ENCODE measurements at places on chromosomes 12 and 14.

- DNase-seq = no peak
These were observed 342.3 kb downstream of the ZFP36L1 start for GRCh38 chr14:68450391-68451120.

DNA sequence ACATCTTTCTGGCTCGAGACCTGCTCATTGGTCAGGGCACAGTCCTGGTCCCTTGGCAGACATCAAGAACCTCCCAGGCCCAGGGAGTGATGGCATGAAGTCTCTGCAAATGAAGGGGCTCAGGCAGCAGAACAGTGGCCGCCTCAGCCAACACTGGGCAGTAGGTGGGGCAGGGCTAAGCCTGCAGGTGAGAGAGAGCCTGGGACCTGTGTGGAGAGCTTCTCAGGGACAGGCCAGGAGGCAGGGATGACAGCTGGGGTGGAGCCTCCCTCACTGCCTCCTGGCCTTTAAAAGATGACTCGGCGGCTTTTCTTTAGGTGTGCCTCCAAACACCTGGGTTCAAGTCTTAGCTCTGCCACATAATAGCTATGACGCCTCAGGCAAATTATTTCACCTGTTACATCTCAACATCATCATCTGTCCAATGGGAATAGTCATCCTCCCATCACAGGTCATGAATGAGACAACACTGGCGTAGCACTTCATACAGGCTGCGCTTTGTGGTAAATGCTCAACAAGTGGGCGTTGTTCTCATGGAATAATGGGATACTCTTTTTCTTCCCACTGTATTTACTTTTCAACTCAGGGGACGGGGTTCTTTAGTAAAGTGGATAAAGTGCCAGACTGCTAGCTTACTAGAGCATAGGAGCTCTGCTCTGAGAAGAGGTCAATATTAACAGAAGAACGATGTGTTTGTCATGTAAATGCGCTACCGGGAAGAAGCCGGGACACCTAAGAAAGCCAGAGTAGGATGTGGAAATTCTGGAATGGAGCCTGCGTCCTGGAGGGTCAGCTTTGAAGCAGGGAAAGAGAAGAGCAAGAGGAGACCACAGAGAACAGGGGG lies 277.4 kb downstream of the FOXN3 start:
- no peak for DNase-seq

DNA sequence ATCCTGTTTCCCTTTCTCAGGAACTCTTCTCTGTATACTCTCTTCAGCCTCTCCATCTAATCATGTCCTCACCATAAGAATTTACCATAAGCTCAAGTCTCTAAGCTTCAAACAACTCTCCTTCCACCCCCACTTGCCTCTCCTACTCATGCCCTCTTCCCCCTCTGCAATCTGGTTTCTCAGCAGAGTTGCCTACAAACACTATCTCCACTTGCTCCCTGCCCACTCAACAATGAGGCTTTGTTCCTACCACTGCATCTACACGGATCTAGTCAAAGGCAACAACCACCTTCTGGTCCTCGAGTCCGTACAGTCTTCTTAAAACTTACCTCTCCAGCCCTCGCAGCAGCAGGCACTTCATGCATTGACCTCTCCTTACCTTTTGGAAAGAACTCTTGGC lies 17.2 kb upstream of the FBLN5 start:
- no peak for DNase-seq

- no peak for DNase-seq
These were observed 278.7 kb upstream of the PRICKLE1 start for GRCh38 chr12:42868291-42868690.

DNA sequence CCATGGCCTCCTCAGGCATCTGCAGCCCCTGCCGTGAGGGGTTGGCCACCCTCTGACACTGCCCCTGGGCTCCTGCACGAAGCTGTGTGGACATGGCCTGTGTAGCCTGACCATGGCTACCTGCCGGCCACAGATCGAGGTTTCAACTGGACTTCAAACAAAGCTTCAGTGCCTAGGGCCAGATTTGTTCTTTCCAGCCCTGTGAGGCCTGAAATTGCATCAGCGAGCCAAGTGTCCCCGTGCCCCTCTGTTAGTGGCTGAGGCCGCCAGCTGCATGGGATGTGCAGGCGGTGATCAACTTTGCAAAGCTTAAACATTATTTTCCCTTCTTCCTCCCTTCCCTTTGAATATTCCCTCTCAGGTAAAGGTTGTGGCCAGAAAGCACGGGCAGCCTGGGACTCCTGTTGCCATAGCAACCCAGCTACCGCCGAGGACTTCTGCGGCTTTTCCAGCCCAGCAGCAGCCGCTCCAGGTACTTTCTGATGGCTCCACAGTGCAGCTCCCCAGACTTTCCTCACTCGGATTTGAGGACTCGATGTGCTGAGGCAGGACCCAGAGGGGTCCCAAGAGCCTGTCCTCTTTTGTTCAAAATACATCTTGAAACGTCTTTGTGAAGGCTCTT lies 35.8 kb downstream of the DDX51 start:
- DNase-seq = no peak

GRCh38 chr12:132550014-132550802 lies 60.2 kb downstream of the LRCOL1 start:
- no peak for DNase-seq

DNA sequence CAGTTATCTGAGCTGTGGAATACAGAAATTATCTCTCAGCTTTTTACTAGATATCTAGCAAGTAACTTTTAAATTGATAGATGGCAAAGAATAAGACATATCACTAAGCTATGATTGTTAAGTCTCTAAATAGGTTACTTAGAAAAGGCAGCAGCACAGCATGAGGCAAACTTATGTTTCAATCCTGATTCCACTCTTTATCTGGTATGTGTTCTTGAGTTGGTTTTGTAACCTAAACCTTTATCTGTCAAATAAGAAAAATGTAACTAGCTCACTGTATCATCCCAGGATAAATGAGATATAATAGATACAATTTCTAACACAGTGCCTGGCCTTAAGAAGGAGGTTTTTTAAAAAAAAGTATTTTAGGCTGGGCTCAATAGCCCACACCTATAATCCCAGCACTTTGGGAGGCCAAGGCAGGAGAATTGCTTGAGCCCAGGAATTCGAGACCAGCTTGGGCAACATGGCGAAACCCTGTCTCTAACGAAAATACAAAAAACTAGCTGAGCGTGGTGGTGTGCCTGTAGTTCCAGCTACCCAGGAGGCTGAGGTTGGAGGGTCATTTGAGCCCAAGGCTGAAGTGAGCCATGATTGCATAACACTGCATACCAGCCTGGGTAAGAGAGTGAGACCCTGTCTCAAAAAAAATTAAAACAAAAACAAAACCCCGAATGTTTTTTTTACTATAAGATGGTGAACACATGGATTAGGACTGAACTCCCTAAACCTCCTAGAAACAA lies 56.8 kb downstream of the HEATR5A start:
- DNase-seq = no peak

DNA sequence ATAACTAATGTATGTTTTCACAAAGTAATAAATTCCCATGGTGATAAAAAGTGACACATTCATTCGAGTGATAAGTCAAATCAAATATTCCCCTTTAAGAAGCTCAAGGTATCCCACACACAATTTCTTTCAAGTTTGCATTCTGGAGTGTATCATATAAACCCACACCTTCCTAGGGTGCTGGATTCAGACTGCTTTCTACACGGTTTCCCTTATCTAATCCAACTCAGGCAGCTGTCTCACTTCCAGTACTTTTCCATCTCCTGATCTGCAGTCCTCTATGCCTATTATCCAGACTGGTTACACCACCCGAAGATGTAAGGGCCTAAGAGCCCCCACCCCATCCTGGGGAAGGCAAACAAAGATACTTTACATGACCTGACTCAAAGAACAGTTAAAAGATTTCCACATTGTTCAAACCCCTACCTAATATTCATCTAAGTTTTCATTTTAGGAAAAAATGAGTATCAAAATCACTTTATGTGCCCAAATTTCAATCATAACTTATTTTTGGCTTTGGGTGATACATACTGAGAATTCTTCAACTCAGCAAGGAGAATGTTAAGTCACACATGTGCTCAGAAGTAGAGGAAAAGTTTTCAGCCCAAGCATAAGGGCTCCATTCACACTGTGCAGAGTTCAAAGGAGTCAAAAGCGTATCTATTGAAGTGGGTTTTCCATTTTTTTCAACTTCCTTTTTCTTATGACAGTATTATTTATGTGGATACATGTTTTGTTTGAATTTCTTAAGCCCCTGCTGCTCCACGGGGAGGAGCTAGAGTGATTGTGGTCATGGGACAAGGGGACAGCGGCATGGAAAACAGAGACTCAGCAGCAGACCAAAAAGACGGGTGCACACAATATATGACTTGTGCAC lies 41.8 kb downstream of the CORO1C start:
- no peak for DNase-seq

DNA sequence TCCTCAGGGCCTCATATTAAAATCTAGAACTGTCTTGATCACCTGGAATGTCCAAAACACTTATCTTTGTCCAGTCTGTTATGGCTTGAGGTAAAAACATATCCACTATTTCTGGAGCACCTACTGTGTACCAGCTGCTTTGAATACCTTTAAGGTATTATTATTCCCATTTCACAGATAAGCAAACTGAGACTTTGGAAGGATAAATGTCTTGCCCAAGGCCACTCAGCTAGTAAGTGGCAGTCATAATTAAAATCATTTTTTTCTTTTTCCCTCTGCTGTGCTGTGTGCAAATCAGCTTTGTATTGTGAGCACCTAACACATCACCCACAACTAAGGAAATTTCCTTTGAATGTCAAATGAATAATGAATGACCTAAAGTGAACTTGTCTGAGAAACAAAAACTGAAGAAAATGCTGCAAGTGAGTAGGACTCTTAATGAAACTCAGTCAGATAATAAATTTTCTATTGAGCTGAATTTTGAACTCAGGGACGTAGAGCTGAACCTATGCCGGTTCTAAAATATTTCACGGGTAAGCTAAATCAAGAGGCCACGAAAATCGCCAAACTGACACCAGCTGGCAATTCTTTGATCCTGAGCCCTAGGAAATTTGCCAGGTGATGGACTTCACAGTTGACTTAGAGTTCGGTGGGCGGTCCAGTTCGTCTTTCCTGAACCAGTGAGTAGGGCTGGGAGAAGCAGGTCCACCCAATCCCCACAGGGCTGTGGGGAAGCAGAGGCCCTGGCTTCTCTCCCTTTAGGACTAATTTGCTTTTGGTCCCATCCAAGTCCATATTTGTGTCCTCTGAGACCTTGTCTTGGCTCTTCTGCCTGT lies 159.7 kb upstream of the PWP1 start:
- DNase-seq = no peak

DNA sequence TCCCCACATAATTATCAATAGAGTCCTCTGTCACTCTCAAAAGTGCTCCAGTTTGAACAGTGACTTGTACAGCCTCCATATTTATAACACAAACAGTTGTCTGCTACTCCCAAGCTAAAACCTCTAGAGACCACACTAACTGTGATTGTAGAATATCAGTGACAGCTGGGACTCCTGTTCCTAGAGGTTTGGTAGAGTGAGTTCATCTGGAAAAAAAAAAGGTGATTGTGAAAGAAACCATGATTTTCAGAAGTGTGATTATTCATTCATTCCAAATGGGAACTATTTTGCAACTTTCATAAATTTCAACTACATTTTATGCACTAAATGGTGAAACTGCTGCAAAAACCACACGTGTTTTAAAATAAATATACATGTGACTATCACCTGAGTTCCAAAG lies 128.0 kb upstream of the PLXNC1 start:
- DNase-seq = no peak

- no peak for DNase-seq
These were observed 168.9 kb upstream of the RASSF8 start for GRCh38 chr12:25789541-25789944.

GRCh38 chr12:110039085-110039807 lies 9.1 kb downstream of the C12orf76 start:
- no peak for DNase-seq

- DNase-seq = no peak
These were observed 140.0 kb downstream of the DAD1 start for GRCh38 chr14:22448905-22449599.

DNA sequence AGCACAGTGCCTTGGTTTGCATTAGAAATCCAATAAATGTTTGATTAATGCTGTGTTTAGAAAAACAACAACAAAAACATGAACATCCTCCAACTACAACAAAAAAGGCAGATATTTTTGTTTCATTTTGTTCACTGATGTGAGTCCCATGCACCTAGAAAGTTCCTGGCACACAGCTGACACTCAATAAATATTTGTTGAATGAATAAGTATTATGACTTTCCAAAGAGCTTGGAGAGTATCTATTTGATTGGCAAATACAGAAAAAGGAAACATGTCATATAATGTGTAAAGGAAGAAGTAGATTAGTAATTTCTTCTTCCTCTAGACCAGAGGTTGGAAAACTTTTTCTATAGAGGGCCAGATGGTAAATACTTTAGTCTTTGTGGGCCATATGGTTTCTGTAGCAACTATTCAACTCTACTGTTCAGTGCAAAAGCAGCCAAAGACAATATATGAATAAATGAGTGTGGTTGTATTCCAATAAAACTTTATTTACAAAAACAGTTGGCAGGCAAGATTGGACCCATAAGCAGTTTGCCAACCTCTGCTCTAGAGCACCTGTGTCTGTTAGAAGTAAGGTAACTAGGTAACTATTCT lies 312.3 kb upstream of the DIO2 start:
- DNase-seq = no peak

- no peak for DNase-seq
These were observed 106.6 kb upstream of the AMN1 start for GRCh38 chr12:31835276-31835882.

DNA sequence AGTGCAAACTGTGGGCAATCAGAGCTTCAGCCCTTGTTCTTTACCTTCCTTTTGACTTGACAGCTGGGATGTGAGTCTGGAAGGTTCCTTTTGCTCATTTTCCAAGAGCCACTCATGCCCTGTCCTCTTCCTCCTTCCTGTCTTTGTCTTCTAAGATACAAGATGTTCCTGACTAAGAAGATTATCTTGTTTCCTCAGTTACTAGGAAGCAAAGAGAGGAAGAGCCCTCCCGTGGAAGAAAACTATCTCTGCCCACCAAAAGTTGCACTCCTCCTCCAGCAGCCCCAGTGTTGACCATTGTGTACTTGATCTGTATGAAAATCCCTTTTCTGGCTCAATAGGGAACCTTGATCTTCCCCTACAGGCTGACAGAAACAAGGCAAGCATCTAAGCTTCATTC lies 138.0 kb downstream of the C12orf75 start:
- DNase-seq = no peak

GRCh38 chr12:52029685-52030084 lies 21.6 kb upstream of the NR4A1 start:
- DNase-seq = no peak

- DNase-seq = no peak
These were observed 45.7 kb upstream of the RFLNA start for GRCh38 chr12:124248941-124249825.

DNA sequence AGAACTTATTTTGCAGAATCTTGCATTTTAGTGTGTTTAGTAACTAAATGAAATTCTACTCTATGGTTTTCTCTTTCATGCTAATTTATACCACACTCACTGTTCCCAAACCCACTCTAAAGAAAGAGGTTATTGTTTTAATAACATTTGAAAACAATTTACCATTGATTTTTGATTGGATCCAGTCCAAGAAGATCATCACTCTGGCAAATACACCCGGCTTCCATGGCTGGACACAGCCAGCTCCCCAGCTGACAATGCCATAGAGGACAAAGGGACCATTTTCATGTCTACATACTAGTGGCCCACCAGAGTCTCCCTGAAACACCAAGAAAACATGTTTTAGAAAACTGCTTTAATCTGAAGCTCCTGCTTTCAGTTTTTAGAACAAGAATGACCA lies 42.4 kb downstream of the OVCH1 start:
- no peak for DNase-seq

GRCh38 chr14:96911499-96912149 lies 114.4 kb downstream of the VRK1 start:
- no peak for DNase-seq

GRCh38 chr12:46506961-46507360 lies 134.4 kb upstream of the SLC38A2 start:
- no peak for DNase-seq

- DNase-seq = no peak
These were observed 22.5 kb downstream of the SLC38A6 start for GRCh38 chr14:61003571-61003970.

Measured in activated CD4-positive, CD25-positive, alpha-beta regulatory T cell (primary cell).